ENCODE measurements at places on chromosomes 11 and 22.

GRCh38 chr11:69916806-69917387 is 97.7 kb upstream of the FGF3 start:
- no peak for DNase-seq

DNA sequence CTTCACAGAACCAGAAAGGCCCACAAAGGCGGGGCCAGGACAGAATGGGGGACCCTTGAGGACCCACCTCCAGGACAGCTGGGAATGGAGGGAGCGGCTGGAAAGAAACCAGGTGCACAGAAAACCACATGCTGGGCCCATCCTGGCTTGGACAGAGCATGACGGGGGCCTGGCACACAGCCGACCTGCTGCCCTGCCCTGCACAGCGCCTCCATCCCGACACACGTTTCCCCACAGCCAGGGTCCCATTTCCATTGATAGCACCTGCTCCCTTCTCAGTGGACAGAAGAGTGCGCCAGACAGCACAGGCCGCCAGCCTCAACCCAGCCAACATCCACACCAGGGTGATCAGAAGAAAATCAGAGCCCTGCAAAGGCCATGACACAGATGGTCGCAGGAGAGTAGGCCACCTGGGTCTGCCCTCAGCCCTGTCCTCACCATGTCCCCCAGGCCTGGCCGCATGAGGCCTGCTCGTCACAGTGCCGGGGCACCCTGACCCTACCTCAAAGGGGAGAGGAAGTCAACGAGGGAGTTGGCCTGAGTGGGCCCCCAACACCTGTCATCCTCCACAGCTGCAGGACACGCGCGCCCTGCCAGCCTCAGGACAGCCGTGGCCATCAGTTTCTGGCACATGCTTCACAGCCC is 28.1 kb downstream of the BRD1 start:
- DNase-seq, result no peak

GRCh38 chr11:73465023-73465675 is 89.0 kb downstream of the RELT start:
- no peak for DNase-seq

GRCh38 chr11:95567685-95568084 is 221.9 kb downstream of the FAM76B start:
- DNase-seq, result no peak

GRCh38 chr11:58844361-58845005 is at the start of gene GLYATL2:
Gene GLYATL2, minus strand, starts transcription at chr11:58844704. Its CDS starts 5,092 bp downstream, at chr11:58839612.
- DNase-seq, result no peak

DNA sequence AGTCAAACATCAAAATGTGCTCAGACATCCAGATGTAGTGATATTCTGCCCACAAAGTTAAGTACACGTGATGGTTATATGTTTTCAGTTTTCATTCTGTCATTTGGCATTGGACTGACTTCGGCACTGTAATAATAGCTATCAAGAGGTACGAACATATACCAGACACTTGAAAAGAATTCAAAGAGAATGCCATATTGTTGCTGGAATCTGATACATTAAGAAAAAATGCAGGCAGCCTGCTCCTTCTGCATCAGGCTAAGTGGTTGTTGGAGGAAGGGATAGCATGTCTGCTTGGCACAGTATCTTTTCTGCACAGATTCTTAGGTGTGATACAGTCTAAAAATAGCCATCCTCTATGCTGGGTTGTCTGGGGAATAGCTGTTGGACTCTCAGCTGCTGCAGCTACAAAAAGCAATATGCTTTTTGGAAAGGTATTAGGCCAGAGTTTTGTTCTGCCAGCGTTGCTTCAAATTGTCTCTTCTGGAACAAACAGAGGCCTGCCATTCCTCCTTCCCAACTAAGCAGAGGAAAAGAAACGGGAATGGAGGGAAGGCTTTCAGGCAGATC is 892.6 kb downstream of the TBC1D22A start:
- DNase-seq, result no peak

- DNase-seq, result no peak
Observed at GRCh38 chr11:22221143-22221542, 28.3 kb downstream of the ANO5 start.

Measured in hepatocyte (in vitro differentiated cells).